ENCODE measurements at places on chromosomes 3 and 15.
A peak's percentile ranks its signal among the peaks of the same experiment; 100 is the strongest.

- no peak for DNase-seq
Observed at GRCh38 chr3:128420720-128421438, 45.8 kb downstream of the DNAJB8 start.

GRCh38 chr3:153277029-153277428 is 115.0 kb downstream of the RAP2B start:
- no peak for DNase-seq

DNA sequence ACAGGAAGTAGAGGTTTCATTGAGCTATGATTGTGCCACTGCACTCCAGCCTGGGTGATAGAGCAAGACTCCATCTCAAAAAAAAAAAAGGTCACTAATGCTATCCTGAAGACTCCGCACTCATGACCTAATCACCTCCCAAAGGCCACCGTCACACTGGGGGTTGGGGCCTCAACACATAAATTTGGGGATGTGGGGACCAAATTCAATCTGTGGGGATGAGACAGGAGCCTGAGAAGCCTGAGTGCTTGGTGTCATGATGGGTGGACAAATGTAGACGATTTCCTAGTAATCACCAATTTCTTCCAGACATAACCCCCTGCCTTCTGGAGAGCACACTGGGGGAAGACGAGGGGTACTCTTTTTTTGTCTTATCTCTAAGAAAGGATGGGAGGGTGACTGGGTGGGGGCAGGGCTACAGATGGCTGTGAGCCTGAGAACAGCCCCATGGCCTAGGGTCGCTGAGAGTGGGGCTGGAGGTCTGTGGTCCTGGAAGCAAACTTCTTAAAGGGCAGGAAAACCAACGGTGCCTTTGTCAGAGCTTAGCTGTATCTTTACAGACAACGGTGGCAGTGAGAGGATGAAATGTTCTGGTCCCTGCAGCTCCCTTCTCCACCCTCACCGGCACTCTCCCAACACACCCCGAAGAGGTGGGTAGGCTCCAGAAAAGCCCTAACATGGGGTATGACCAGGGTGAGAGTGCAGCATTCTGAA is 16.6 kb upstream of the KLF13 start:
- DNase-seq, result peak; percentile 4

DNA sequence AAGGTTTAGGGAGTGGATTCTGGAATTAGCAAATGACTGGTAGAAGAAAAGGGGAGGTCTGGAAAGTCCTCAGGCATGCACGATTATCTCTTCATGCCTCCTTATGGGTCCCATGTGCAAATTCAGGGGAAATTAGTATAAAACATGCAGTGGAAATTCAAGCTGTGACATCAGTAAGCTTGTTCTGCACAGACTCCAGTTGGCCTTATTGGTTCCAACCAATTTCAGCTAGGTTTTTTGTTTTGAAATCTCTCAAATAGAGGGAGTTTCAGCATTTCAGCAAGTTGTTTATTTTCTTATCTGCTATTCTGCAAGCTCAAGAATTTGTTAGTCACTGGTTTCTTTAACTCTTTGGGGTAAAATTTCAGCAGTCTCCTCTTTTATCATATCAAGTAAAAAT is 774 bp upstream of the TMCO5A start:
- DNase-seq, result no peak

DNA sequence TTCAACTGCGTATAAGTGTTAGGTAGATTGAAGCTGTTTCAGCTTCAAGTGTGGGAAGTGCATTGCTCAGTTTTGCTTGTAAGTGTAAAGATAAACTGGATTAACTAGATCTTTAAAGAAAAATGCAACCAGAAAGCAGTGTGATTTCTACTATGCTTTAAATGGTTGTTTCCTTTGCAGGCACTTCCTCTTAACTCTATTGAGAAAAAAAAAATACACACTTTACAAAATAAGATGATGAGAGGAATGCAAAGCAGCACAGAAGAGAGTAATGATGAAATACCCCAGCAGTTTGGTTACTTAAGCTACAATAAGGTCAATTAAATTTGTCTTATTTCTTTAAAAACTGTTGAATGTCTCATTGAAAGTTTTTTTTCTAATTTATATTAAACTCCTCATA is 40.8 kb downstream of the DPH6 start:
- no peak for DNase-seq

DNA sequence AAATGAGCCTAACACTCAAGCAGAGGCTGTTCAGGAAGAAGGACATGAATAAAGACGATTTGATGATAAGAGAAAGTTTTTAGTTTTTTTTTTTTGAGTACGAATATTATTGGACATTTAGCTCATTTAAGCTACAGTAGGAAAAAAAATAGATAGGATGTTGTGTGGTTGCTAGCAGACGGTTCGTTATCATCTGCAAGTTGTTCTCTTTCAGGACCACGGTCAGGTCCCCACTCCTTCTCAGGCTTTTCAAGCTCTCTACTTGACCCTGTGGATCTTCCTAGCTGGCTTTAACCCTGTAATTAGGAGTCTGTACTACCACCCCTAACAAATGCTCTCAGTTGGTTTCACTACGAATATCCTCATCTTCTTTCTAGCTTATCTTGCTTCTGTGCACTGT is 1.1 kb downstream of the KCNH8 start:
- peak; percentile 68 for DNase-seq

DNA sequence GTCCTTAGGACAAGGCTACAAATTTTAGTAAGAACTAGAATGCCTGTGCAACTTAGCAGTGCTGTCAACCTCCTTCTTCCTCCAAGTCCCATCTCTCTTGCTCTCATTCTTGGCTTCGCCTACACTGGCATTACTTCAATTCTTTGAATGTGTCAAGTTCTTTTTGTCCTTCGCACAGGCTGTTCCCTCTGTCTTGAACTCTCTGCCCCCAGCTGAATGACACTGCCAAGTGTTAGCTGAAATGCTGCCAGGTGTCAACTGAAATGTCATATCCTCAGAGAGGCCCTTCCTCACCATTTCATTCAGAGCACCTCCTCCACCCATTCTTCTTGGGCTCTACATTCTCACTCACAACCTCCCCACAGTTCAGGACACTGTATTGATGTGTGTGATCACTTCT is 48.8 kb upstream of the PSMD6 start:
- peak; percentile 24 for DNase-seq

DNA sequence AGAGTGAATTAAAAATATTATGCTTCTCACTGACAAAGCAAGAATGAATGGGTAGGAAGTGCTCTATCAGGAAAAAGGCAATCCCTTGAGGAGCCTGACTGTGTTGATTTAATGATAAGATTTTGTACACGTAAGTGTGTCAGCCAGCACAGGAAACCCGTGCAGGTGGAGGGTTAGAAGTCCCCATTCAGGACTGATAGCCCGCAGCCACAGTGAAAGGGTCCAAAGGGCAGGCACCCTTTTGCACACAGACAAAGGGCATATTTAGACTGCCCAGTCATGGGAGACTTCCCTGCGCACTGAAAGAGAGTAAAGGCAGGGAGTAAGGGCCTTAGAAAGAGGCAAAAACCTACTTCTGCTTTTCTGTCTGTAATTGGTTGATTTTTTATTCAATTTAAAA is 26.4 kb upstream of the SKIL start:
- no peak for DNase-seq

DNA sequence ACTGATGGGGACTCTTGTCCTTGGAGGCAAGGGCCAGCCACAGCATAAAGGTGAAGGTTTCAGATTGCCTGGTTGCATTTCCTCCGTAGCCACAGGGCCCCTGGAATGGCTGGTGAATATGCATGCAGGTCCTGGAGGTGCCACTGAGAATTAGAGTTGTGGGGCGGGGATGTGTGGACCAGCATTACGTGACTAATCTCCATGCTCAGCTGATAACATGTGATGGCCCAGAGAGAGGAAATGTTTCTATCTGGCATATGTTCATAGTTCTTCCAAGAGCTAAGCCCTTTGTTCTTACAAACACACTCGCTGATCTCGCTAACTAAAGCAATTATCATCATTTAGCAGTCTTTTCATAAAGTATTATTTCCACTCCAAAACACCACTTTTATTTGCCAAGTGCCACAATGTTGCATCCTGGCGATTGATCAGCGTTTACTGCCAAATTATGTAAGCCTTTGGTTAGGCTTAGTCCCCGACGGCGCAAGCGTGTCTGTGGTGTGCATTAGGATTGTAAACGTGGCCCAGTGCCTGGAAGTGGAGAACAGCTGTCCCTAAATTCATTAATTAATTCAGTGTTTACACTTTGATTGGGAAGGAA is 55.9 kb downstream of the CGNL1 start:
- peak; percentile 33 for DNase-seq

GRCh38 chr15:90062023-90062442 is 40.2 kb downstream of the IDH2 start:
- DNase-seq, result no peak

DNA sequence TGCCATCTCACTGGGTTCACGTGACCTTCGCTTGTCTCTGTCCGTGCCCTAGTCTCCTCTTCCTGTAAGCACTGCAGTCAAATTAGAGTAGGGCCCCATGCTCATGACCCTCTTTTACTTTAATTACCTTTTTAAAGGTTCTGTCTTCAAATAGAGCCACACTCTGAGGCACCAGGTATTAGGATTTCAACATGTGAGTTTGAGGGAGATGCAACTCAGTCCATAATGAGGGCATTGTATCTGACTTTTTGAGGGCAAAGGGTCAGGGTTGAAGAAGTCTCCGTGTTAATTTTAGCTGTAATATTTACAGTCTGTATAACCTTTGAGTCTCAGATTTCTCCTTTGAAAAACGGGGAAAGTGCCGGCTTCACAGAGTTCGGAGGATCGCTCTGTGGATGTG is 82.9 kb downstream of the CHRNA7 start:
- no peak for DNase-seq

Measured in testis (tissue), 5 donors.